ENCODE measurements at places on chromosomes 3 and 15.

DNA sequence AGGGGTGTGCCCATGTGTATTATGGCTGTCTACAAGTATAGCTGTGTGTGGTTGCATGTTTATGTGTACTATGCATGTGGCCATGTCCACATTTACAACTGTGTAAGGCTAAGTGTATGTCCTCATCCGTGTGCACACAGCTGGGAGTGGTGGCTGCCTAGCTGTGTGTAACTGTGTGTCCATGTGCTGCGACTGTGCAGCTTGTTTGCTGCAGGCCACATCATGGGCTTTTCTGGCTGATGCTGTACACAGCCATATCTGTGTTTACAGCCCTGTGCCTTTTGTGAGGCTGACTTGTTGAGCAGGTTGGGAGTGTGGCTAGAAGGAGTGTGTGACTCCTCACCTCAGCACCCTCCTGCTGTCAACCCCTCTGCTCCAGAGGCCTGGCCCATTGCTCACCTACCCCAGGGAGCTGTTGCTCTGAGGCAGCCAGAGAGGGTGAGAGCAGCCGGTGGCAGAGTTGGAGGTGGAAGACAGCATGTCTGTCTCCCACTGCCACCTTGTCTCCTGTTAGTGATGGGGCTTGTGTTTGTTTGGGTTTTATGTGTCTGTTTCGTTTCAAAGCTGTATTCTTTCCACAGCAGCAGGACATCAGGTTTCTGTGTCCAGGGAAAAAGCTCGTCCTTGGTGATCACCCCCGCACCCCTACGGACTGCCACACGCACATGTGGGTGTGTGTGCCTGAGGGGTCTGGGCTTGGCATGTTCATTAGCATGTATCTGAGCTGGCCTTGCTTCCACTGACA lies 1.4 kb upstream of the GRM2 start:
- no peak for DNase-seq

- DNase-seq = no peak
Observed at GRCh38 chr3:40681658-40682055, 156.9 kb downstream of the ZNF621 start.

DNA sequence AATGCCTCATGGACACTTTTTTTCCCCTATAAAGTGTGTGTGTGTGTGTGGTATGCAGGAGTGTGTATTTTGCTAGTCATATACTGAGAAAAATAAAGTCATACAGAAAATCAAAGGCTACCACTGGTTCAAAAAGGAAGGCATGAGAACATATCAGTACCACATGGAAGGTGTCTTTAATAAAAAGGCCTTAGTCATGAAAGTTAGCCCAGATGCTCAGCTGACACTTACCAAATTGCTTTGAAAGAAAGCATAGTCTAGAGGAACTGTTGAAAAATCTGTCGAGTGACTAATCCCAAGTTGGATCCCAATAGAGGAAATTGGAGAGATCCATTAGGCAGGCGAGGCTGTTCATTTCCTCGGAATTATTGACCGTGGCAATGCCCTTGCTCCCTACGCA lies 432.9 kb upstream of the CFAP20DC start:
- no peak for DNase-seq

DNA sequence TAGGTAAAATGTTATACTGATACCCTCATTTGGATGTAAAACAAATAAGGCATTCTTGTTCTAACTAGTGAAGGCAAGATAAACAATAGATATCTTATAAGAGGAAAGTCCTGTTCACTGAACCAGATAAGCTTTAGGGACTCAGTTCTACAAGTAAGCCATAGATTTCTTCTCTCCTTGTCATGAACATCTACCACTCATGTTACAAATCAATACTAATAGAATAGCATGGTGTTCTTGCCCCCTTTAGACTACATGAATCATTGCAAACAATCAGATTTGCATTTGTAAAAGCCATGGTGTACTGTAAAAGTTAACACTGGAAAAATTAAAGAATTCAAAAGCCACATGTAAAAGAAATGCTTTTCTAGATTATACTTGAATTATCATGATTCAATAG lies 500.1 kb downstream of the NLGN1 start:
- no peak for DNase-seq

DNA sequence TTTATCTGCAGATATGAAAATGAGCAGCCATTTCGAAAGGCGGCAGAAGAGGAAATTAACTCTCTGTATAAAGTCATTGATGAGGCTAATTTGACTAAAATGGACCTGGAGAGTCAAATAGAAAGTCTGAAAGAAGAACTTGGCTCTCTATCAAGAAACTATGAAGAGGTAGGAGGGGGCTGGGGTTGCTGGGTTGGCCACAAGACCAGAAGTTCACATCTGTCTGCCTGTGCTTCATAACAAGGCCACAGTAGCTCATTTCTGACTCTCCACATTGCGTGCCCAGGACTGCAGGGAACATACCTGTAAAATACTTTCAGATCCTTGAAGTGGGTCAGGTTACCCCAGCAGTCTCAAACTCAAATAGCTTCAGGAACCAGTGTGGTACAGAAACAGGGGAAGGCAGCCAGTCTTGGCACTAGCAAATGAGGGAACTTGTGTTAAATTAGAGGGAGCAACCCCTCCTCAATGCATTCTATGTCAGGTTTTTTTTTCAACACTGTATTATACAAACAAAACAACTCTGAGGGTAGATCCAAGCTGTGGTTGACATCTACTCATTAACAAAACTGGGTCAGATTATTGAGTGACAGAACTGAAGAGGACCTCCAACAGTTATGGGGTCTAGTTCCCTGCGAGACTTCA lies 48.7 kb downstream of the BFSP2 start:
- no peak for DNase-seq

DNA sequence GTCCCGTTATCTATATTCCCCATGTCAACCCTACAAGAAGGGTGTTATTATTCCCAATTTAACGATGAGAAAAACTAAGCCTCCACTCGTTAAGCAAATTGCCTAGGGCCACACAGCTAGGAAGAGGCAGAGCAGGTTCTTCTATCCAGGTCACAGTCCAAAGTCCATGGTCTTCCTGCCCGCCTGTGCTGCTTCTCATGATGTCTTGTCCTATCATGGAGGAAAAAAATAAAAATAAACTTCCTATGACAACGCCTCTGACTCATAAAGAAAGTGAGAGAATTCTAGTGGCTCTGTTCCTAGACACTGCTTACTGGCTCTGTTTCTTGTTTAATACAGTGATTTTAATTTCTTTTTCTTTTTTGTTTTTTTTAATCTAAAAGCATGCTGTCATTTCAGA lies 9.7 kb downstream of the COL8A1 start:
- no peak for DNase-seq

GRCh38 chr3:42204867-42205599 lies 61.0 kb downstream of the CCK start:
- DNase-seq = no peak

DNA sequence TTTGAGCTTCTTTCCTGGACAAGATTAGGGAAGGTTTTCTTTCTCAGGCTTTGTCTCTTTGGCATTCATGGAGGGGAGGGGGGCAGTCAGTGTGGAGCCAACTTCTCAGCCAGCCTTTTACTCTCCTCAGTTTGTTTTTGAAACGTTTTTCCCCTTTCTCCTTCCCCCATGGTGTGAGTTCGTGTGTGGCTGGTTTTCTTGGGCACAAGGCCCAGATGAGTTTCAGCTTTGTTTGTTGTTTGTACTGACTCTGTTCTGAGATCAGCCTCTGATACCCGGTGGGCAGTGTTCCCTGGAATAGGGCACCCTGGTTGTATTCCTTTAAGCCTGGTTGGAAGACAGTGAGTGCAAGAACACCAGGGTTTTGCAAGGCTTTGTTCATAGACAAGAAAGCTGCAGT lies 168.2 kb upstream of the RARB start:
- DNase-seq = no peak

DNA sequence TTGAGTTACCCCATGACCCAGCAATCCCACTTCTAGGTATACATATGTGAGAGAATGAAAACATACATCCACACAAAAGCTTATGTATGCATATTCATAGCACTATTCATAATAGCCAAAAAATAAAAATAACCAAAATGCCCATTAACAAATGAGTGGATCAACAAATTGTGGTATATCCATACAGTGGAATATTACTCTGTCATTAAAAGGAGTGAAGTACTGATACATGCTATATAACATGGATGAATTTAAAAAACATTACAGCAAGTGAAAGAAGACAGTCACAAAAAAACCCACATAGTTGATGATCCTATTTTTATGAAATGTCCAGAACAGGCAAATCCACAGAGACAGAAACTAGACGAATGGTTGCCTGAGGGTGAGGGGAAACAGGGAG lies 5.2 kb downstream of the C3orf20 start:
- DNase-seq = no peak

- no peak for DNase-seq
Observed at GRCh38 chr3:169479314-169479939, 184.1 kb downstream of the MECOM start.

GRCh38 chr3:147756476-147756875 lies 347.3 kb downstream of the ZIC1 start:
- no peak for DNase-seq

- DNase-seq = no peak
Observed at GRCh38 chr15:88613074-88613944, 7.8 kb upstream of the AEN start.

- peak; percentile 88 for DNase-seq
Observed at GRCh38 chr3:171809861-171810628, at the start of gene PLD1. TSS of gene PLD1 (minus strand) at chr3:171810483. CDS start at chr3:171738051, 72,432 bp downstream.

GRCh38 chr3:194736896-194737600 lies 51.4 kb downstream of the FAM43A start:
- no peak for DNase-seq

- DNase-seq = no peak
Observed at GRCh38 chr3:61776390-61776789, 215.0 kb downstream of the PTPRG start.

- DNase-seq = no peak
Observed at GRCh38 chr3:114214542-114215341, 22.6 kb downstream of the ZNF80 start.

GRCh38 chr3:183581496-183582155 lies 26.1 kb upstream of the KLHL6 start:
- no peak for DNase-seq

DNA sequence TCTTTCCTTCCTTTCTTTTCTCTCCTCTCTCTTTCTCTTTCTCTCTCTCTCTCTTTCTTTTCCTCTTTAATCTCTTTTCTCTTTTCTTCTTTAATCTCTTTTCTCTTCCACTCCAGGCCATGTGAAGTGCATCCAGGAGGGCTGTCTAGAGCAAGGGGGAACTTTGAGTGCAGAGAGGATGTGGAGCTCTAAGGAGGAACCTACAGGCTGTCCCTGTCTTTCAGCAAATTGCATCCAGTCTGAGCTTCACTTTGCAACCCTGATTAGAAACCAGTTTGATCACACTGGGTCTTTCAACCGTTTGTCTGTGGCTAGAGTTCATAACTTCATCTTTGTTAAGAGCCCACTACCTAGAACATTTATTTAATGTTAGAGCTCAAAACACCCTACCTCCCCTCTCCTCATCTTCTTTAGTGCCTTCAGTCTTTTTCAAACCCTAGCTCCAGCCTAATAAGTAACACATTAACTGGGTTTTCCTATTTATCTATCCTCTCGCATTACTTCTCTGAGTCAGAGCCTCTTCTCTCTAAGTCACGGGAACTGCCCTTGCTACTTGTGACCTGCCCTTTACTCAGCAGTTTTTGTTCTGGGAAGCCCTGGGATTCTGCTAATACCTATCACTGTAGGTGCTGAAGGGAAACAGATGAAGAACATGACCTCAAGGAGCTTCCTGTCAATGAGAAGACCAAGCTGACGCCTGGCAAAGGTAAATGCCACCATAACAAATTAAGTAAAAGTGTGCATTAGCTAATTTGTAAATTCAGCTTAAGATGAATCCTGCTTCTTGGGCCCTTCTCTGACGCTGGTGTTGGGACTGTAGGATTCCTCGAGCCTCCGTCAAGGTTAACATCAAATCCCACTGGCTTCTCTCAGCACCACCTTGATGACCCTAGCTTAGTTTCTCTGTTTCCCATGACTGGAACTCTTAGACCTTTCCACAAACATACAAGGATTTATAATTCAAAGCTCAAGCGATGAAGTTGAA lies at the start of gene GCNT3:
Gene GCNT3, plus strand, starts transcription at position 508 of the 985 bp plus-strand sequence. CDS start 6,456 bp downstream, outside the sequence.
- DNase-seq = no peak

DNA sequence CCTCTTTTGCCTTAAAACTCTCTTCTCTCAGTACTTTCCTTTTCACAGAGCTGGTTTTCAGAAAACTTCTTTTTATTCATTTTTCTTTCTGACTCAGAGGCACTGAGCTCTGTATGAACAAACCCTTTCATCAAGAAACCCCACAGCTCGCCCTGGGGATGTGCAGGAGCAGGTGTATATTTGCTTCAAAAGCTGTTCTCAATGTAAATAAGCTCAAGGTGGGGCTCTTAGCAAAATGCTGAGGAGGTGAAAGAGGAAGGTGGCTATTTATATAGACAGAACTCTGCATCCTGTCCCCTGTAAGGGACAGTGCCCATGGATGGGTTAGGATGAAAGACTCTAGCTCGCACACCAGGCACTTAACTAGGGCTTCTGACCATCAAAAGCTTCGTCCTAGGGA lies 302.0 kb downstream of the WDR72 start:
- no peak for DNase-seq

DNA sequence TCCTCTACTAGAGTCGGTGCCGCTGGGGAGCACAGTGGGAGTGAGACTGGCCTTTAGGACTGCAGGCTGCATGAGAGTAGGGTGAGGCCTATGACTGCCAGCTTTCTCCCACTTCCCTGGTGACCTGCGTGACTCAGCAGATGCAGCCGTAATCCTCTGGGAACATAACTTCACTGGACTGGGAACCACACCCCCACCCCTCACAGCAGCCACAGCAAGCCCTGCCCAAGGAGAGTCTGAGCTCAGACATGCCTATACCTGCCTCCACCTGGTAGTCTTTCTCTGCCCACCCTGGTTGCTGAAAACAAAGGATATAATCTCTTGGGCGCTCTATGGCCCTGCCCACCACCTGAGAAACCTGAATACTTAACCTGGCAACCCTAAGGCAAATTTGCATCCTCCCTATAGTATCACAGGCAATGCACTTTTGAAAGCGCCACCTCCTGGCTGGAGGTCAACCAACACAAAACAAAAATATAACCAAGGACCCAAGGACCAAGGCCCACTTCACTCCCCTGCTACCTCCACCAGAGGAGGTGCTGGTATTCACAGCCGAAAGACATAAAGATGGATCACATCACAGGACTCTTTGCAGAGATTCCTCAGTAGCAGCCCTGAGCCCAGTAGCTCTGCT lies 308.9 kb downstream of the CTNNB1 start:
- no peak for DNase-seq

GRCh38 chr3:87209111-87209510 lies 18.0 kb upstream of the CHMP2B start:
- no peak for DNase-seq
